ENCODE measurements at places on chromosomes 6 and 20.

- no peak for DNase-seq
Observed at GRCh38 chr6:3343089-3343883, 84.5 kb downstream of the PSMG4 start.

- DNase-seq = no peak
Observed at GRCh38 chr6:108982154-108983113, 112.2 kb downstream of the SESN1 start.

- DNase-seq = no peak
Observed at GRCh38 chr20:21315138-21315537, 12.0 kb downstream of the XRN2 start.

GRCh38 chr20:8860011-8860495, 208.8 kb upstream of the PLCB4 start:
- no peak for DNase-seq

GRCh38 chr6:159008656-159009288, 8.8 kb upstream of the RSPH3 start:
- no peak for DNase-seq

Measured in smooth muscle cell of the brain vasculature (primary cell).